ENCODE measurements at places on chromosomes 1 and 21. TPM values are rescaled to one million over a fixed set of nuclear protein-coding genes. Genes with fewer than 3 reads are reported as not detected.

- H3K27me3 ChIP-seq: no peaks in the 10 kb centered on the region
- no peak overlapping the region for H3K4me3 ChIP-seq
- DNase-seq: no peak
Measured at GRCh38 chr1:88401313-88401712, 282.8 kb upstream of the PKN2 start.

DNA sequence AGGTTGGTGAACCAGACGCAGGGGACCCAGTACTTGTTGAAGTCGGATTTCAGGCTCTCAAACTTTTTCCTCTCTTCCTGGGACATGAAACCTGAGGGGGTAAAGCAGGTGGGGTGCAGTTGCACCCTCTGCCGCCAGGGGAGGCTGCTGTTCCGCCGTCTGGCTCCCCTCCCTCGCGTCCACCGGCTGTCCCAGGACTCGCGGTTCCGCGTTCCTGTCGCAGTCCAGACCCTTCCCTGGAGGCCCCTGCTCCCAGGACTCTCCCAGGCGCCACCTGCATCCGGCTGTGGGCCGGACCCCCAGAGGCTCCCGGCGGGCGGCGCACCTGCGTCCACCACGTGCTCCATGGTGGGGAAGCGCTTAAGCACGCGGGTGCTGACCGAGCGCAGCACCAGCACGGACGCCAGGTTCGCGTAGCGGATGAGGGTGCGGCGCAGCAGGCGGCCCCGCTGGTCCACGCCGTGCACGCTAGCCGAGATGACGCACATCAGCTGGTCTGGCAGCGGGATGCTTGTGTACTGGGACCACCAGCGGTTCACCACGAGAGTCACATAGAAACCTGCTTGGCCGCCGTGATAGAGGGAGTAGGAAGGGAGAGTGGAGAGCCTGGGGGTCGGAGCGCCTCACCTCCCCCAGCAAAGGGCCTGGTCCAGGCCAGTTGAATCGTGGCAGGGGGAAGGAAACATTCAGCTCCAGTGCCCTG, 1.7 kb downstream of the BEST4 start:
- peaks cover 31% of the 10 kb centered on the region for H3K4me1 ChIP-seq
- H3K27ac ChIP-seq: peak overlapping the region; percentile 60
- peak overlapping the region; percentile 57 for H3K4me3 ChIP-seq
- peaks cover 1% of the 10 kb centered on the region for H3K36me3 ChIP-seq
- H3K27me3 ChIP-seq: no peaks in the 10 kb centered on the region

DNA sequence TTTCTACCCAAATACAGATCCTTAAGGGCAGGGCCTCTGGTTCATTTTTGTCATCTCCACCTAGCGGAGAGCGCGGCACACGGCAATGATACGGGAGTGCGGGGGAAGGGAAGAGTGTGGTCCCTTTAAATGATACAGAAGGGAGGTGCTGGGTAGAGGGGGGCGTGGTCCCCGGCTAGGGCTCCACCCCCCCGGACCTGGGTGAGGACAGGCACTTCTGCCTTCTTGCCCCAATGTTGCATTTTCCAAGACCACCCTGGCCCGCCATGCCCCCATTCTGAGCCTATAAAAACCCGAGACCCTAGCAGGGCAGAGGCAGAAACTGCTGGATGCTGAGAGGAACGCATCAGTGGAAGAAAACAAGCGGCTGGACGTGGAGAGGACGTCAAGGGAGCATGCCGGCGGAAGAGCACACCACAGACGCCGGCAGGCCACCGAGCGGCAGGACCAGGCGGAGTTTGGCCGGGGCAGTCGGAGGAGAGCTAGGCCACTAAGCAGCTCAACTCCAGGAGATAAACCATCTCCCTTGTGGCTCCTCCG, 30.0 kb downstream of the LRRC3 start:
- H3K27me3 ChIP-seq: no peaks in the 10 kb centered on the region
- no peak for DNase-seq
- no peaks in the 10 kb centered on the region for H3K36me3 ChIP-seq
- H3K4me1 ChIP-seq: no peaks in the 10 kb centered on the region
- H3K27ac ChIP-seq: no peak overlapping the region
- peak overlapping the region; percentile 42 for H3K4me3 ChIP-seq

- no peaks in the 10 kb centered on the region for H3K4me1 ChIP-seq
- no peak for DNase-seq
- H3K4me3 ChIP-seq: no peak overlapping the region
- H3K27me3 ChIP-seq: no peaks in the 10 kb centered on the region
Measured at GRCh38 chr1:175487956-175488355, 255.4 kb downstream of the TNR start.

The KIRREL1 gene
- 14.4 TPM for total RNA-seq

The NHLH1 gene
- total RNA-seq: 0.18 TPM

Measured in heart left ventricle (tissue), 16 donors.